Gastrocnemius medialis (tissue), 4 donors: ENCODE measurements at places on chromosomes 4 and X. TPM values are rescaled to one million over a fixed set of nuclear protein-coding genes. Genes with fewer than 3 reads are reported as not detected.

- no peak for DNase-seq
- no peaks in the 10 kb centered on the region for H3K27me3 ChIP-seq
- H3K36me3 ChIP-seq: no peaks in the 10 kb centered on the region
These were observed 51.1 kb upstream of the UGT8 start for GRCh38 chr4:114547340-114548134.

DNA sequence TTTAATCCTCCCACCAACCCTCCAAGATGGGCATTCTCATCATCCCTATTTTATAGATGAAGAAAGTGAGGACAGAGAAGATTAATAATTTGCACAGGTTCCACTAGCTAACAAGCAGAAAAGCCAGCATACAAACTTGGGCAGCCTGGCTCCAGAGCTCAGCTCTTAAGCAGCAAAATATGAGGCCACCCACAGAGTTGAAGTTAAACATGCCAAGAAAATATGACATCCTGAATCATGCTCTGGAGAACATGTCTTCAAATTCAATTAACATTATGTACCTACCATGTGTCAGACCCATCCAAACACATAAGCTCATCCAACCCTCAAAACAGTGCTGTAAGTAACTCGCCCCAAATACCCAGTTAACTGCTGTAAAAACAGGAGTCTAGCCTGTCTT is 33.9 kb downstream of the USP46 start:
- peaks cover 19% of the 10 kb centered on the region for H3K4me1 ChIP-seq
- H3K36me3 ChIP-seq: no peaks in the 10 kb centered on the region
- H3K27ac ChIP-seq: no peak overlapping the region
- no peak overlapping the region for H3K4me3 ChIP-seq

DNA sequence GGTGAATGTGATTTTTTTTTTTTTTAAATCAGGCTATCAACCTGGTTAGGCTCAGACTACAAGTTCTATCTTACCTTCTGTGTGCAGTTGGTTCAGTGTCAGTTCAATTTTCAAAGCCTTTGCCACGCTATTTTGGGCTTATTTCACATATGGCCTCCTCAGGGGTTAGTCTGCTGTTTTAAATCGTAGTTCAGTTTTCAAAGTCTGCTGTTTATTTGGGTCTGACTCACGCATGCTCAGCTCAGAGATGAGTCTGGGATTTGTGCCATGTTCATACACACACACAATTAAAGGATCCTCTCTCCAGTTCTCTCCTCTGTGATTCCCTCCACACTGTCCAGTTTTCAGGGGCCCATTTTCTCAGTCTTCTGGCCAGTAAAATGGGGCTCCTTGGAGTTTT is 32.3 kb upstream of the ZFX start:
- H3K36me3 ChIP-seq: no peaks in the 10 kb centered on the region
- no peak overlapping the region for H3K4me3 ChIP-seq
- no peaks in the 10 kb centered on the region for H3K27me3 ChIP-seq
- H3K27ac ChIP-seq: peak overlapping the region; percentile 77
- H3K4me1 ChIP-seq: no peaks in the 10 kb centered on the region

DNA sequence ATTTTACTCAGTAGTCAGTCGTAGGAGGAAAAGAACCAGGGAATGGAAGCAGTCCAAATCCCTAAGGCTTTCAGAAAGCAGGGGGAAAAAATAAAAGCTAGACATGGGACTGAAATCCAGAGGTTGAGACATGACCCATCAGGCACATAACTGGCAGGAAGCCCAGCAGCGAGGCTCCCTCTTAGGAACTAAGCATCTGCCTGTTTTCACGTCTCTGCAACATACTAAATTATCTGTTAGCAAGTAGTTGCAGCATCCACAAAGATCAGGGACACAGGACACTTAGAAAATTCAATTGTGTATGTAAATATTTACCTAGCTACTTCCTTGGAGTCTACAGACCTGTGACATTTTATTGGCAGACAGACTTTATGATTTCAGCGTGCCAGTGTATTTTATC is 118.0 kb upstream of the EDNRA start:
- peak overlapping the region; percentile 66 for H3K27ac ChIP-seq
- H3K4me3 ChIP-seq: no peak overlapping the region
- peak; percentile 14 for DNase-seq
- H3K36me3 ChIP-seq: no peaks in the 10 kb centered on the region
- H3K27me3 ChIP-seq: no peaks in the 10 kb centered on the region

GRIA2 gene
- total RNA-seq: not detected

PCDH11X gene
- total RNA-seq: 0.07 TPM
